ENCODE measurements at places on chromosomes 7 and 10.

- DNase-seq = no peak
Measured at GRCh38 chr7:55538538-55538937, 33.8 kb downstream of the VOPP1 start.

DNA sequence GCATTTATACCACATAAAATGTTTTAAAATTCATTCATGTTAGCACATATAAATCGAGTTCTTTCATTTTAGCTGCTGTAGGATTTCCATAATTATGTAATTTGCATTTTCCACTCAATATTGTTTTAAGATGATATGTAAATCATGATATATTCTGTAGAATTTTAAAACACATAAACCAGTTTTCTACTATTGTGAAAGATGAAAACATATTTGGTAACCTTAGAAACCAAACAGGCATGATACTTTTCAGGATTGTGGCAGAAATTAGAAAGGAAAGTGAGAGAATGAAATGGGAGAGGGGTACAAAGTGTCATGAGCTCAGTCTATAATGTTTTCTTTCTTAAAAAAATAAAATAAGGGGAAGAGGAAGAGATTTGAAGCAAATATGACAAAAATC lies 269.3 kb downstream of the PPP1R3A start:
- no peak for DNase-seq

DNA sequence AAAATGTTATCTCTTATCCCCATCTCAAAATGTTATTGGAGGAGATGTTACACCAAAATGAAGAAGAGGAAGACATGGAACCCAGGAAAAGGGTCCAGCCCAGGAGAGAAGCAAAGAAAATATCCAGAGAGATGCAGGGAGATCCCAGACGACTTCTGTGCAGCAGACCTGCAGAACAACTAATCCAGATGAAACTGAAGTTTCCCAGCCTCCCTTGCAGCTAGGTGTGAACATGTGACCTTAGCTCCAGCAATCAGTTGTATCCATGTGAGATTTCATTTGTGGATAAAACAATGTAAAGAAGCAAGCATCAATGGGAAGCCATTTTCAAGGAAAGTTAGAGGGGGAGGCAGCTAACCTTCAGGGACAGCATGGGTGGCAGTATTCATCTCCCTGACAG lies 55.8 kb upstream of the NANOS1 start:
- no peak for DNase-seq

GRCh38 chr7:150942591-150943452 lies 35.3 kb downstream of the KCNH2 start:
- DNase-seq = no peak

GRCh38 chr10:5343561-5343960 lies 21.2 kb upstream of the UCN3 start:
- DNase-seq = no peak

- DNase-seq = no peak
Measured at GRCh38 chr10:30630571-30630970, 1.0 kb upstream of the LYZL2 start.

GRCh38 chr10:22931948-22932347 lies 4.1 kb downstream of the ARMC3 start:
- DNase-seq = no peak

DNA sequence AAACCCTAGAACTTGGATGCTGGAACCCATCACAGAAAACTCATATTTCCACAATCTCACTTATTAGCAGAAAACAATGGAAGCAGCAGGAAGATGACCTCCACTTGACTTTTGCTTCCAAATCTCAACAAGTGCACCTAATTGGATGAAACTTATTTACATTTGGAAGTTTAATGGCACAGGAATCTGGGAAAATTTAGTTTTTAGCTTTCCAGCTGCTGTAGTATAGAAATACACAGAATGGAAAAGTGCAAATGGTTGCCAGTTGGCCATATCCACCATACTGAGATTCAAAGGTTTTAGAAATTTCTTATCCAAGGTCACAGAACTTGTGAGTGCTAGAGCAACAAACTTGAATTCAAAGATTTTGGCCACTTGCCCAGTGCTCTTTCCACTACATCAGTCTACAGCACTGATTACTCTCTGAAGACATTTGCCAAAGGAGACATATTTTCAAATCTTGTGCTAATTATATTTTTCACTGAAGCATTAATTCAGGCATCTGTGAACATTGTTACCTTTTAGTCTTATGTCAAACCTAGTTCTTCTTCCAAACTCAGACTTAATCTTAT lies 9.3 kb upstream of the AHR start:
- no peak for DNase-seq

GRCh38 chr10:14285941-14286560 lies 44.7 kb downstream of the FRMD4A start:
- DNase-seq = no peak

- DNase-seq = peak; percentile 45
Measured at GRCh38 chr7:86469680-86470295, 173.9 kb upstream of the GRM3 start.

GRCh38 chr7:105664816-105665525 lies 83.7 kb upstream of the EFCAB10 start:
- DNase-seq = peak; percentile 64

- DNase-seq = peak; percentile 58
Measured at GRCh38 chr10:74103560-74104258, 46.9 kb downstream of the AP3M1 start.

DNA sequence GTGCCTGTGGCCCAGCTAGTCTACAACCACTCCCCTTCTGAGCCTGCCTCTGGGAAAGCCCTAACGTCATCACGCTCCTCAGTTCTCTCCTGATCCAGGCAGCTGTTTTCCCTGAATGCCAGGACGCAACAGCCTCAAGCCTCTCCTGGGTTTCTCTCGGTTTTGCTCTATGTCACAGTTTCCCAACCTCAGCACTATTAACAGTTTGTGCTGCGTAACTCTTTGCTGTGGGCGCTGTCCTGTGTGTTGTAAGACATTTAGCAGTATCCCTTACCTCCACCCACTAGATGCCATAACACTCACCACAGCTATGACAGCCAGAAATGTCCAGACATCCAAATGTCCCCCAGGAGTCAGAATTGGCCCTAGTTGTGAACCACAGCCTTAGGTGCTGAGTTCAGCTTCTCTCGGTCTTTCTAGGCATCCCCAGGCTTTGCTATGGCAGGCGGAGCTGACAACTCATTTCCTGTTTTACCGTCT lies 226.3 kb upstream of the NPVF start:
- no peak for DNase-seq

DNA sequence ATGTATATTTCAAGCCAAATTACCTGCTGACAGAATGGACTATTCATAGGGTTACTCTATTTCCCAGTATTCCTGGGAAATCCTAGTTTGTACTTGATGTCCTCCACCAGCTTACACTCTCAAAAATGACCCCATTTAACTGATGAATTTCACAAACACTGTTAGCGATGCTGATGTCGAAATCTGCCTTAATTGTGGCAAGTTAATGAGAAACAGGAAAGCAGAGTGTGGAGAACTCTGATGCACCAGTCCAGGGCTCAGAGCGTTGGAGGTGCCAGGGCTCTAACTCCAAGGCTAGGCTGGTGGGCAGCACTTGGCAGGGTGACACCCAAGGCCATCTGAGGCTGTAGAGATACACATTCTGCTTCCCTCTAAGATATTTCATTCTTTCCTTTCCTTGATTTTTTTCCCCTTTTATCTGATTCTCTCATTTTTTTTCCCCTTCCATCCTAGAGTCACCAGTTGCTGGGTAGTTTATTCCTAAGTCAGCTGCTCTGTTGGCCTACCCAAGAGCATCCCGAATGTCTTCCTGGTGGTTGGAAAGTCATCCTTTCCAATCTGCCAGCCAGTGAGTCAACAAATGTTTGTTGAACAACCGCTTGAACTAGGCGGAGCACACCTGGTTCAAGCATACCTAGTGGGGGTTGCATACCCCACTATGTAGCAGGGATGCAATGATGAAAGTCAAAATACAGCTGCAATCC lies 525.0 kb upstream of the NRP1 start:
- DNase-seq = no peak

- no peak for DNase-seq
Measured at GRCh38 chr7:141928845-141929195, 12.6 kb downstream of the OR9A4 start.

DNA sequence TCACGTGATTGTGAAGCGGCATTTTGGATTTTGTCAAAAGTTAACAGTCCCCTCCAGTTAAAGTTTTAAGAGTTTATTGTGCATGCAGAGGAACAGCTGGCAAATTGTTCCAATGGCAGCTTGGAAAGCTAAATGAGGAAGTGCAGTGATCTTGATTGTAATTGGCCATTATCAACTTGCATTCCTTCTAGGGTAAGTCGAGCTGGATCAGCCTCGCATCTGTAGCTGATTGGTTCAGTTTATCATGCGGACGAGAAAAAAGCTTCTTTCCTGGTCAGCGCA lies 566 bp downstream of the ZNF789 start:
- DNase-seq = peak; percentile 83

GRCh38 chr10:33074443-33074842 lies 116.4 kb upstream of the ITGB1 start:
- no peak for DNase-seq

- DNase-seq = no peak
Measured at GRCh38 chr10:110304394-110304779, 333 bp downstream of the SMNDC1 start.

DNA sequence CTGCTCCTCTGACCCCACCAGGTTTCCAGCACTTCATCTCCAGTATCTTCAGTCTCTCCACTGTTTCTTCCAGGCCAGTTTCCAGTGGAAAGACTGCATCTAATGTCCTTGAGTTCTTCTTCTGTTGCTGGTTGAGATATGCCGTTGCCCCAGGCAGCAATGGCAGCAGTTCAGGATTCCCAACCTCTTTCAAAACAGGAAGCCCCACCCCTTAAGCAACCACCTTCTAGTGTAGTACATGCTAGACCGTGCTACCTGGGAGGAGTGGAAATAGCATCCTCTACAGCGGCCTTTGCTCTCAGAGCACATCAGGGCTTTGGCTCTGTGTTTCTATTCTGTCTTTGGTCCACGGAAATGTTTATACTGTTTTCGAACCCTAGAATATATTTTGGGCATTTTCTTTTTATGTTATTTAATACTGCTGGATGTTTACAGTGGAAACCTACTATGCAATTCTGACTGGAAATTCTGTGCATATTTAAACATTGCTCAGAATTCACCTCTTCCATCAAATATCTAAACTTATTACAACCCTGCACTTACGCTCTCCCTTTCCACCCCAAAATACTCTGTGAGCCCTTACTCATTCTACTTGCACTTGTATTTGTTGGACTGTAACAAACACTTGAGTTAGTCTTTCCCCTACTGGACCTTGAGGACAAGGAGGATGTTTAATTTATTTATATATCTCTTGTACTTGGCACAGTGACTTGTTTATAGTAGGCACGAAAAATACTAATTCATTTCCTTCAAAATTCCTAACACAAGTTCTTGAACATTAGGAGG lies 8.5 kb upstream of the BPGM start:
- DNase-seq = no peak

DNA sequence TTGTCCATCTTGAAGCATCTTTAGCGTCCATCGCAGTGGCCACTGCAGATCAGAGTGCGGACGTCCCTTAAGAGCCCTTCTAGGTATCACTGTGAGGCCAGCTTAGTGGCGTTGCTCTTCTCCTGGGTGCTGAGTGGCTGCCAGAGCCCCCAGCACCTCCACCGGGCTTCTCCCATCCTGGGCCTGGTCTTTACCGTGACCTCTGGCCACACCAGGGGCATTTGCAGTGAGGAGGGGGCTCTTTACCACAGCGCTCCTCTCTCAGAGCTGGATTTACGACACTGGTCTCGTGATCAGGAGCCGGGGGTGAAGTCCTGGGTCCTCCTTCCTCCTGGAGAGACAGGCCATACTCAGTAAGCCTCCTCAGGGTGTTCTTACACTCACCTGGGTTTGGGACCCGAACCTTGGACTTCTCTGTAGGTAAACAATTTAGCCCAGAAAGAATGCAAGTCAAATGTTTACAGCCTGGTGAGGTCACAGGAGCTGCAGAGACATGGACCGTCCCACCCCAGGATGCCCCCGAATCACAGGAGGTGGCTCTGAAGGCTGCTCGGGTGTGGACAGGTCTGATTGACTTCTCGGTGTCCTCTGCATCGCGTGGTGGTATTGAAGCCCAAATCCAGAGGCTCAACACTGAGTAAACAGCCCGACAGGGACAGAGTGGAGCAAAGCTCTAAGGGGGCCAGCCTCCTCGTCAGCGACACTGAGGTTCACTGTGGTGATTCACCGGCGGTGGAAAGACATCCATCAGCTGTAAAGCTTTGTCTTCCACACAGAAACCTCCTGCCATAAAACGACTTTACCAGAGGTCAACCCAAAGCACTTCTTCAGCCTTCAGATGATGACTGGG lies 33.0 kb downstream of the JAKMIP3 start:
- no peak for DNase-seq

DNA sequence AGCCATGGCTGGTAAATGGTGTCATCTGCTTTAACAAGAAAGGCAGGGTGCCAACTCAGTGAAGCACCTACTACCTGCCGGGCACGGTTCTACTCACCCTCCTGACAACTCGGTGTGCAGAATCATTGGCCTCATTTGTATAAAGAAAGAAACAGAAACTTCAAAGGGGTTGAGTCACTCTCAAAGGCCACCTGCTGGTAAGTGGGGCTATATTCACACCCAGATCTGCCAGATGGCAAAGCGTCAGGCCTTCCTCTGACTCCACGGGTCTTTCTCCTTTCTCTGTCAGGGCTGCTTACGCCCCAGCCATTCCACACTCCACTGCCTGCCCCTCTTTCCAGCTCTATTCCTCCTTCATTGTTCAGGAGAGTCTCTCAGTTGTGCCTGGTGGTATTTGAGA lies 309.2 kb downstream of the GFRA1 start:
- DNase-seq = peak; percentile 26

GRCh38 chr7:28958235-28958979 lies at the start of gene TRIL:
Gene TRIL, minus strand, starts transcription at chr7:28958330. Its CDS starts 284 bp downstream, at chr7:28958046.
- DNase-seq = peak; percentile 85

GRCh38 chr10:86670290-86670811 lies 2.0 kb downstream of the LDB3 start:
- no peak for DNase-seq

- no peak for DNase-seq
Measured at GRCh38 chr7:107464666-107465226, 5.1 kb upstream of the GPR22 start.

DNA sequence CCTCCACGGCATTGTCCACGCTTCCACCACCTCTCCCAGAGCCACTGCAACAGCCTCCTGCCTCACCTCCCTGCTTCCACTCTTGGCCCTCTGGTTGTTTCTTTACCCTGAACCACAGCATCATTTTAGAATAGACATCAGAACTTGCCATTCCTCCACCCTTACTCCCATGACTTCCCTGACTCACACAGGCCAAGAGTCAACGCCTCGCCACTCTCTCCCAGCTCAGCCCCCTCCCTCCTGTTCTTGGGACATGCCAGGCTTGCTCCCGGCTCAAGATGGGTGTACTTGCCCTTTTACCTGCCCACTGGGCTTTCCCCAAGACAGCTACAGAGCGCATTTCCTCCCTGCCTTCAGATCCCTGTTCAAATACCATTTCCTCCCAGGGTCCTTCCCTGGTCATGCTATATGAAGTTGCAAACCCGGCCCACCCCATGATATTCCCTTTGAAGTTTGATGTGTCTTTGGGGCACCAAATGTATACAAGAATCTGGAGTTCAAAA lies 429.1 kb downstream of the RPS24 start:
- DNase-seq = no peak

- DNase-seq = no peak
Measured at GRCh38 chr7:41890631-41891274, 187.9 kb upstream of the INHBA start.
